ENCODE measurements at places on chromosomes 11 and 22.
A peak's percentile ranks its signal among the peaks of the same experiment; 100 is the strongest.

DNA sequence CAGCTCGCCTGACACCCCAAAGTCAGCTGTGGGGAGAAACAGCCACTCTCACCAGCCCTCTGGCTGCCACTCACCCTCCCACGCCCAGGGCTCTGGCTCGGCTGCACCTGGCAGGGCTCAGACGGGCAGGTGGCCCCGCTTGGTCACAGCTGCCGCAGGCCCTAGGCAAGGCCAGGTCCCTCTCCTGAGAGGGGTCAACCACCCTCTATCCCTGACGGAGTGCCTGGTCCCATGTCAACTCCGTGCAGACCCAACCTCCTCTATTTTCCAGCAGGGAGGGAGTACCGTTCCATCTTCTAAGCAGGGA is 1.9 kb downstream of the MAP4K2 start:
- DNase-seq: no peak

DNA sequence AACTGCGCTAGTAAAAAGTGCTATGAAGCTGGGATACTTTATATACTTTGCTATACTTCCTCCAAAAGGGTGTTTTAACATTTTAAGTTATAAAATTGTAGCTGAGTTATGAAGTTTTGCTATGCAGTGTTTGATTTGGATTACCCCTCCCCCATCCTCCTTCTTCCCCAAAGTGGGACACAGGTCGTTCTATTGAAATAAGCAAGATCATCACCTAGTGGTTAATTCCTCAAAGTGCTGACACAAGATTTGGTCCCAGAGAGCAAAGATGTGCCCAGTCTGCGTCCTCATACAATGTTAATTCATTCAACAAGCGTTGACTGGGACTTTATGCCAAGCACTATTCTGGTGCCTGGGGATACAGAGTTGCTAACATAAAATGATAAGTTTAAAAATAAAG is 78.5 kb downstream of the SPON1 start:
- no peak for DNase-seq

DNA sequence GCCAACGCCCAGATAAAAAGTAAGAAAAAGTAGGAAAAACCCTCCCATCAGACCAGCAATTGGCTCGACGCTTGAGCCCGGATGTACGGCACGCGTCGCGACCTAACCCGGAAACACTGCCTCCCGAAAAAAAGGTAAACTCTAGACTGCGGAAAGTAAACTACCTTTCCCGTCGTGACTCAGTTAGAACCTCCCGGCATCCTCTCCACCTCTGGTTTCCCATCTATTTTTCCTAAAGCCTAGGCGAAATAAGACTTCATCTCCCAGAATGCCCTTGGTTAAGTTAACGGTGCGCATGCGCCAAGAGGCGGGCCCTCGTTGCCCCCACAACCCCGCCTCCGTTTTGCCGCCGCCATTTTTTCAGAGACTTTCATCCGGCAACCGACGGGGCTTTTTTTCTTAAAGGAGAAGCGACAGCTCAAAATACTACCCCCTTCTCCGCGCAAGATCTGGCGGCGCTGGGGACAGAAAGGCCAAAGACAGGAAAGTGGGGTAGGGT is 678 bp upstream of the ZFP91 start:
- DNase-seq: peak; percentile 94

GRCh38 chr22:40326905-40327735 is 19.2 kb upstream of the ADSL start:
- no peak for DNase-seq

DNA sequence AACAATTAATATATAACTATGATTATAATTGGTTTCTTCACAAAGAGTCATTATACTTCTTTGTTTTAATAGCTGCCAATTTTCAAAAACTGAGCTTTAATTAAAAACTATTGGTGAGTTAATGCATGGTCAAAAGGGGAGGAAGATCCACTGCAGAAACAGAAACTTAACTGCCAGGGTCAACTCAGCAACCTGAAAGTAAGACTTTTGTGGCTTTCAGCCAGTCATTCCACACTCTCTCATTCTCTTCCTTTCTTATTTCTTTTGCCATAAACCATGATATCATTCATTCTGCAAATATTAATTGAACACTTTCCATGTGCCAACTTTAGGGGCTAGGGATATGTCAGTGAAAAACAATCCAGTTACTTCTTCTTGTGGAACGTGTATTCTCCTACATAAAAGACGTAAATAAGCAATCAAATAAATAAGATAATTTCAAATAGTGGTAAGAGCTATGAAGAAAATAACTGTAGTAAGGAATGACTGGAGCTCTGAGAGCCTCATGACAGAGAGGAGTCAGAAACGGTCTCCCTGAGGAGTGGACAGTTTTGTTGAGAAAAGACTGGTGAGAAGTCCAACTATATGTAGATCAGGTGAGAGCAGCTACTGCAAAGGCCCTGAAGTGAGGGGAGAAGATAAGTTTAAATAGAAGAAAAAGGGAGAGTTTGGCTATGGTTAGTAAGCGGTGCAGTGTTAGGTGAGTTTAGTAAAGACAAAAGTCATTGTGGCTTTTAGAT is 130.5 kb downstream of the GRIA4 start:
- DNase-seq: no peak

- DNase-seq: no peak
These were observed 110.9 kb downstream of the KCNC1 start for GRCh38 chr11:17845431-17845881.

- no peak for DNase-seq
These were observed 110.2 kb downstream of the UVRAG start for GRCh38 chr11:75924966-75925784.

DNA sequence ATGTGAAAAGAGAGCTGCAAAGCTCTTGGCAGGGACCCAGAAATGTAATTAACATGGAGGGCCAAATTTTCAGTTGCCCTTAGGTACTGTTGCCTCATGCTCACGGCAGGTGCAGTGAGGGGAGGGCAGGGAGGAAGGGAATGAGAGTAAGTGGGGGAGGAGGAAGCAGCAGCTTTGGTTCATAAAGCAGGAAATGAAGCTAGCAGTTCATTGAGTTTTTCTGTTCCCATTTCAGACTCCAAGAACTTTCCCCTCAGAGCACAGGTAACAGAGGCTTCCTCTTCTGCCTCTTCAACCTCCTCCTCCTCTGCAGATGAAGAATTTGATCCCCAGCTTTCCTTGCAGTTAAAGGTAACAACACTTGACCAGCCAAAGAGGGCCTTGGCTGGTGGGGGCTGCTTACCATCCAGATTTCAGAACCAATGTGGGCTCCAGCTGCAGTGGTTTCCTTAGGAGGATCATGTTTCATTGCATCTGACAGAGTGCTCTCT is 57.9 kb upstream of the PARVA start:
- no peak for DNase-seq

- no peak for DNase-seq
These were observed 411.6 kb downstream of the TBC1D22A start for GRCh38 chr22:47174096-47174495.

- DNase-seq: no peak
These were observed 1415.2 kb downstream of the TBC1D22A start for GRCh38 chr22:48177631-48178030.

- no peak for DNase-seq
These were observed 43.8 kb downstream of the FLI1 start for GRCh38 chr11:128737704-128738103.

DNA sequence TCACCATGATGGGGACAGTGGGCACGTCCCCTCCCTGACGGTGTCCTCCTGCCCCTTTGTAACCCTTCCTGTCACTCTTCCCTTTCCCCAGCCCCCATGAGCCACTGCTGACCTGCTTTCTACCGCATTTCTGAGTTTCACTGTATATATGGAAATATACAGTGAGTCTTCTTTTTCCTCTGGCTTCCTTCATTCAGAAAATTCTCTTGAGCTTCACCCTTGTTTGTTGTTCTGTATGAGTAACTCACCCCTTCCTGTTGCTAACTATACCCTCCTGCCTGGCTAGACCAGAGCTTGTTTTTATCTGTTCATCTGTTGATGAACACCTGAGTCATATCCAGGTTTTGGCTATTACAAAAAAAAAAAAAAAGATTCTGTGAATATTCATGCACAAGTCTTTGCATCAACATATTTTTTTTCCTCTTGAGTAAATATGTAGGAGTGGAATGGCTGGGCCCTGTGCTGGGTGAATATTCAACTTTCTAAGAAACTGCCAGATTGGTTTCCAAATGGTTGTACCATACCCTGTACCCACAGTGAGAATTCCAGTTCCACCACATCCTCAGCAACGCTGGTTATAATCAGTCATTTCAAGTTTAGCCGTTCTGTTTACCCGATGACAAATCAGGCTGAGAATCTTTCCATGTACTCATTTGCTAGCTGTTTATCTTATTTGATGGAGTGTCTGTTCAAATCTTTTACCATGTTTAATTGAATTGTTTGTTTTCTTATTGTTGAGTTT is 62.0 kb downstream of the IGF2 start:
- DNase-seq: no peak

- no peak for DNase-seq
These were observed 40.9 kb downstream of the SERPINH1 start for GRCh38 chr11:75602951-75603350.

- no peak for DNase-seq
These were observed 89.0 kb downstream of the MUC15 start for GRCh38 chr11:26483108-26483507.

DNA sequence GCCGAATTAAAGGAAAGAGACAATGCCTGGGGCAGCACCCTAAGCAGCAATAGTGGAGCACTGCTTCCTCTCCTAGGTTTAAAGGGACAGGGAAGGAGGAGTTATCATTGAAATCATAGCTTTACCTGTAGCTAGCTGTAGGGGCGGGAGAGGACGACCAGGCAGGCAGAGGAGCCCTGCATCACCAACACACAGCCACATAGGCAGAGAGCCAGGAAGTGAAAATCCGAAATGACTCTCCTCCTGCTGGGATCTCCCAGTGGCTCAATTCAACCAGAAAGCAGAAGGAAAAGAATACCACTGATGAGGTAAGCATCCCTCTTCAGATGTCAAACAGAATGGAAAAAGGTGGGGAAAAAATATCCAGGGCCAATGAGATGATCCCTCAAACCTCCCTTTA is 20.4 kb downstream of the MRGPRX4 start:
- no peak for DNase-seq

- DNase-seq: no peak
These were observed 19.3 kb upstream of the RASL10A start for GRCh38 chr22:29334696-29335344.

GRCh38 chr22:19122143-19122751 is at the start of gene DGCR2:
Gene DGCR2, minus strand, starts transcription at chr22:19122412. Its CDS starts 206 bp downstream, at chr22:19122206.
- peak; percentile 90 for DNase-seq

- no peak for DNase-seq
These were observed 1.3 kb upstream of the NADSYN1 start for GRCh38 chr11:71451596-71452198.

Measured in NCI-H1048 (cell line).